ENCODE measurements at places on chromosomes 6 and 20. TPM values are rescaled to one million over a fixed set of nuclear protein-coding genes. Genes with fewer than 3 reads are reported as not detected.

DNA sequence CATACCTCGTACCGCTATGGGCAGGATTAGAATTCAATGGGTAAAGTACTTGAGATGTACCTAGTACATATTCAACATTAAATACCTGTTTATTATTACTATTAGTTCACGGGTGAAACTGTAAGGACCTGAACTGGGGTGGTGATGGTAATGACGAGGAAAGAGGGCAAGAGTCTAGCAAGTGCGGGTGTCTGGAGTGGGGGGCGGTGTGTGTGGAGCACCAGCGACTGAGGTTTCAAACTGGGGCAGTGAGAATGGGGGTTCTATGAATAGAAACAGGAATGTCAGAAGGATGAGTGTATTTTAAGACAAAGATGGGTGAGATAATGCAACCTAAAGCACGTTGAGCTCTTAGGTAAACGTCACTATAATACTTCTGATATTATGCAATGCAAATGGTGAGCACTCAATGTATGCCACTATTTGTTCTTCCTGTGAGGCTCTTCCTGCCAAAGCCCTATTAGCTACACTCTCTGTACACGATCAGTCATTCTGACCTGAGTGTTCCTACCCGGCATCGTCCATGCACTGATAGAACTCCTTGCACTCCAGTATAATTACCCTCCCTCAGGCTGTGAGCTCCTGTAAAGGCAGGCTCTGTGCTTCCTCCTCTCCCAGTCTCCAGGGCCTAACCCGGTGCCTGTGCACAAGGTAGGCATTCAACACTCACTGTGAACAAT, 55.0 kb downstream of the ALDH5A1 start:
- no peak for DNase-seq

GRCh38 chr6:88422831-88423230, 256.7 kb upstream of the CNR1 start:
- no peak for DNase-seq

- no peak for DNase-seq
These were observed 3.9 kb downstream of the CDKAL1 start for GRCh38 chr6:20538131-20538662.

- DNase-seq, result no peak
These were observed 788 bp downstream of the TRIM40 start for GRCh38 chr6:30136570-30137286.

DNA sequence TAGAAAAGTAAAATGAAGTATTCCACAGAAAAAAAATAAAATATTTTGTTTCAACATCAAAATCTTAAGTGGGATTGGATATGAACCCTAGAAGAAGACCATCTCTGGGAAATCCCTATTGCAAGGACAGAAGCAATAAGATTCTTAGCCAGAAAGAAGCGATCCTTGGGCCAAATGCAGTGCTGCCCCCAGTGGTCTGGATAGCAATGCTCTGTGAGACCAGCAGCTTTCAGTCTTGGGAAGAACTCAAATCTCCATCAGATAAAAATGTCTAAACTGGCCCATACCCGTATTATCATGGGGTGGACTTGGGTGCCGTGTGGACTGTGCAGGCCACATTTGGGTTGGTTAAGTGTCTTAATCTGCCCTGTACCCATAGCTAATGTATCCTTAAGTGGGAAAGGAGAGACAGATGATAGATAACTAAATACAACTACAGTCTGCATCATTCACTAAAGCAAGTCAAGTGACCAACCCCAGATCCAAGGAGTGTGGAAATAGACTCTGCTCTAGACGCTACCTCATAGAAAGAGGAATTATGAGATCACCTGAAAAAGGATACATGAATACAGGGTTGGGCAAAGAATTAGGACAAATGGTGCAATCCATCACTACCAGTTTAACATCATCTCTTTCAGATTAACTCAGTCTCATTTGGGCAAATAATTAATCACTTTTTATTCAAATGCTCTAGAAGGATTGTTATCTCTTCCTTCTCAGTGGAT, 38.9 kb upstream of the SNAP25 start:
- DNase-seq, result no peak

DNA sequence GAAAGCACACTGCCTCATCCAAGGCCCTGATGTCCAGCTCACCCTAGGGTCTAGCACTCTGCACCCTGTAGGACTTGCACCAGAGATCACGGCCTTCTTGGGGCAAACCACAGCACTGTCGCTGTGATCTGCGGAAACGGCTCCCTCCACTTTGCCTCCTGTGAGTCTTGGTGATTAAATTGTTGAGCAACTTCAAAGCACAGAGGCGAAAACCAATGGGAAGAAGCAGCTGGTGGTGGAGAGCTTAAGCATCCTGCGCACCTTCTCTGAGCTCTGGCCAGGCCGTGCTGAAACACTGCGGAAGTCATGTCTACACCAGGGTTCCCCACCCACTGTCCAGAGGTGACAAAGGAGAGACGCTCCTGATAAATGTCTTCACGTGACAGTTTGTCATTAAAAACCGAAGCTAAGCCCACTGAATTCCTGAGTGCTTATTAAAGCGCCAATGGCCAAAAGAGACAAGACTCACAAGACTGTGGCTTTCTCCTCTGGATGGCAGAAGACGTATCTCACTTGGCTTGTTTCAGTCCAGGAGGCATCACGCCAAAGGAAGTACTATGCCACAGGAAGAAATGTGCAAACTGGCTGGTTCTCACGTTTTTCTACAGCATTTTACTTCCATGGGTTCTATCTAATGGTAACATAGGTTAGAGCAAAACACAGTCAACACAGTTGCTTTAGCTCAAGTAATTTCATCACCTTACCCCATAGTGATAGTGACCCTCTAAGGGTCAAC, 3.1 kb downstream of the RAMACL start:
- no peak for DNase-seq

Gene CARMIL1
- polyA plus RNA-seq, result 0.55 TPM

DNA sequence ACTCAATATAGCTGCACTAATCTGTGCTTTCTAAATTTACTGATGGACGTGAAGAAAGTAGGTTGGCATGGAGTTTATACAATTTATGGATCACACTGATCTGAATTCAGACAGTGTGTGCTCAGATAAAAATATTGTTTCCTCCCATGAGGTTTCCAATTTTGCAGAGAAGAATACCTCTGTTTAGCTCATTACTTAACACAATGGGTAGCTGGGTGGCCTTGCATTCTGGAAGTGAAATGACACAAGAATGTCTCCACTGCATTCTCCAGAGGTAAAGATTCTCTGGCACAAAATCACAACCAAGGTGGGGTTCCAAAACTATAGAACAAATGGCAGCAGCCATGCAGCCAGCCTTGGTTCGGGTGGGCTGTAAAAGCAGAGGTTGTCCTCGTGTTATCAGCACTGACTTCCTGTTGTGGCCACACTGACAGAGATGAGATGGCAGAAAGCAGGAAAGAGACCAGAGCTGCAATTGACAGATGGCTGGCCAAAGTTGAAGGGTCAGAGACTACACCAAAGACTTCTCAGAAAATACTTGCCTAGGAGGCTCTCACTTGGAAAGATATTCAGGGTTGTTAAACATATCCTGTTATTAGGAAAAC, 50.2 kb downstream of the HDAC2 start:
- DNase-seq, result no peak

DNA sequence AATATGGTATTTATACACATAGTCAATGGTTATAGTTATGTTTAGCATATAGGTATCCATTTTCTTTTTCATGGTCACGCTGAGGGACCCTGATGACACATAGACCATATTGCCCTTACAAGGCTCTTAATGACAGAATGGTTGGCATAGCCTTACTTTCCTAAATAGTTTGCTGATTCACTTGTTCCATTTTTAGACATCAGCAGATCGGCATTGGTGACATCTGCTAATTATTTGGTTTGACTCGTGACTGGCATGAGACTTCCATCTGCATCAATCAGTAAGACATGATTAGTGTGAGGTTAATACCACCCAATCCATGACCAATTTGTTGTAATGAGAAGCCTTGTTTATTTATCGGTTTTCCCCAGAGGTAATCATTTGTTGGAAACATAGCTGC, 309.7 kb downstream of the ALDH8A1 start:
- no peak for DNase-seq

Gene HM13
- 167 TPM for polyA plus RNA-seq

GRCh38 chr6:41040101-41040939, 1.3 kb upstream of the UNC5CL start:
- no peak for DNase-seq

GRCh38 chr6:45637611-45638257, 260.0 kb upstream of the SUPT3H start:
- DNase-seq, result no peak

Gene MLN
- not detected for polyA plus RNA-seq

- DNase-seq, result no peak
These were observed 2.9 kb upstream of the TMEM74B start for GRCh38 chr20:1187605-1188171.

- no peak for DNase-seq
These were observed 6.8 kb upstream of the TSHZ2 start for GRCh38 chr20:52965380-52965779.

Gene ULBP1
- polyA plus RNA-seq, result 2.6 TPM

- no peak for DNase-seq
These were observed 3.4 kb upstream of the PARD6B start for GRCh38 chr20:50727792-50728485.

Data from AG04450 (cell line).